ENCODE measurements at places on chromosomes 6 and 20.

DNA sequence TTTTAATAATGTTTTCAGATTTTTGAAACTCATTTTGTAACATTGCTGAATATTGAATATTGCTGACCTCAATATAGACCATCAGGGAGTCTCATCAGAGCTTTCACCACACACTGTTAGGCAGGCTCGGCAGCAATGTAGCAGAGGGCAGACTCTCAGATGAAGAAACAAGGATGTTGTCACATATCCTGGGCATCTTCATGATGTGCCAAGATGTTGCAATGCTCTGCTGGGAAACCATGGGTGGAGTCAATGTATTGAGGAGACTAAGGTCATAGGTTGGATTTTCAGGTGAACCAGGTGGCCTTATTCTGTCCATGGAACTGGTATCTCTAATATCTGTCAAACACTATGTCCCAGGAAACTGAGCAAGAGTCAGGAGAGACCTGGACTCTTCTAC lies 27.3 kb downstream of the NR2E1 start:
- no peak for DNase-seq

DNA sequence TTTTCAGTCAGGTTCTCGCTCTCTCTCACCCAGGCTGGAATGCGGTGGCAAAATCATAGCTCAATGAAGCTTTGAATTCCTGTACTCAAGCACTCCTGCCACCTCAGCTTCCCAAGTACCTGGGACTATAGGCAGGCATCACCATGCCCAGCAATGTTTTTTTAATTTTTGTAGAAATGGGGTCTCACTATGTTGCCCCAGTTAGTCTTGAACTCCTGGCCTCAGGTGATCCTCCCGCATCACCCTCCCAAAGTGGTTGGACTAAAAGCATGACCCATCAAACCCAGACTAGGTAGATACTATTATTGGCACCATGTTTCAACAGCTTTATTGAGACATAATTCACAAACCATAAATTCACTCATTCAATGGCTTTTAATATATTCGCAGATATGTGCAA lies 72.7 kb upstream of the RUNX2 start:
- DNase-seq, result no peak

DNA sequence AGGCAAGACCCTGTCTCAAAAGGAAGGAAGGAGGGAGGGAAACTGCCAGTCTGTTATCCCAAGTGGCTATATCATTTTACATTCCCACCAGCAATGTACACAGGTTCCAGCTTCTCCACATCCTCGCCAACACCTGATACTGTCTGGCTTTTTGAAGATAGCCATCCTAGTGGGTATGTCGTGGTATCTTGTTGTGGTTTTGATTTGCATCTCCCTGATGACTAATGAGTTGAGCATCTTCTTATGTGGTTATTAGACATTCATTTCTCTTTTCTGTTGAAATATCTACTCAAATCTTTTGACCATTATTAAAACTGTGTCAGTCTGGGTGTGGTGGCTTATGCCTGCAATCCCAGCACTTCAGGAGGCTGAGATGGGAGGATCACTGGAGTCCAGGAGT lies 47.9 kb upstream of the ARID1B start:
- no peak for DNase-seq

DNA sequence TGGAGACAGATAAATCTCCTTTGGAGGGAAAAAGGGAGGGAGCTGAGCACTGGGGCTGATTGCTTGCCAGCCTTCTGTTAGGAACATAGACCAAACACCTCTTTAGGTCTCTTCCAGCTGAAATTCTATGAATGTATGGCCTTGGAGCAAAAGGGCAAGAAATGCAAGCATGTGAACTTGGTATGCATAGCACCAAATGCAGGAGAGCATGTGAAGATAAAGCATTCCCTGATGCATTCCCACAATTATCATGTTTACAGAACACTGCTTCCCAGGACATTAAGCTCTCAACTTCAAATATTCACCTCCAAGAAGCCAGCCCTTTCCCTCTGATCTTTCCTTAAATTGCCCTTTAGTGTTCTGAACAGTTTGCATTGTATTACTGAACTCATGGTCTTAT lies 15.6 kb downstream of the RIPOR2 start:
- DNase-seq, result peak; percentile 11

DNA sequence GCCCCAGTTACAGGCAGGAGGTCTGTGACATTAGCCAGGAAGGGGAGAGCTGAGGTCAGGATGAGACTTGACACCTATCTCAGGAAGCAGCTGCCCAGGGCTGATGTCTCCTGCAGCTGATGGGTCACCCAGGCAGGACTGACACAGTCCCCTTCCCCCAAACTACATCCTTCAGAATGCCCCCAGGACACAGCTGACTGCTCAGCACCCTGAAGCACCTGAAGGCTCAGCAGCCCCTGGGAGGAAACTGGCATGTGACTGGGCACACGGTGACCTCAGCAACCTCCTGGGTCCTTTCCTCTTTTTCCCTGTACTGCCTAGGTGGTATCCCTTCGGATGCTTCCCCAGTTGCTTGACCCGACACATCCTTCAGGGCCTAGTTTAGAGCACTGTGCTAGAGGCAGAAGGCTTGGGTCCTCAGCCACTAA lies 1.9 kb downstream of the SDC4 start:
- DNase-seq, result no peak

- no peak for DNase-seq
Observed at GRCh38 chr6:6587696-6588063, 840 bp upstream of the LY86 start.

- DNase-seq, result no peak
Observed at GRCh38 chr6:39902786-39903465, 31.3 kb downstream of the MOCS1 start.
